ENCODE measurements at places on chromosomes 16 and 17. TPM values are rescaled to one million over a fixed set of nuclear protein-coding genes. Genes with fewer than 3 reads are reported as not detected.
A peak's percentile ranks its signal among the peaks of the same experiment; 100 is the strongest.

DNA sequence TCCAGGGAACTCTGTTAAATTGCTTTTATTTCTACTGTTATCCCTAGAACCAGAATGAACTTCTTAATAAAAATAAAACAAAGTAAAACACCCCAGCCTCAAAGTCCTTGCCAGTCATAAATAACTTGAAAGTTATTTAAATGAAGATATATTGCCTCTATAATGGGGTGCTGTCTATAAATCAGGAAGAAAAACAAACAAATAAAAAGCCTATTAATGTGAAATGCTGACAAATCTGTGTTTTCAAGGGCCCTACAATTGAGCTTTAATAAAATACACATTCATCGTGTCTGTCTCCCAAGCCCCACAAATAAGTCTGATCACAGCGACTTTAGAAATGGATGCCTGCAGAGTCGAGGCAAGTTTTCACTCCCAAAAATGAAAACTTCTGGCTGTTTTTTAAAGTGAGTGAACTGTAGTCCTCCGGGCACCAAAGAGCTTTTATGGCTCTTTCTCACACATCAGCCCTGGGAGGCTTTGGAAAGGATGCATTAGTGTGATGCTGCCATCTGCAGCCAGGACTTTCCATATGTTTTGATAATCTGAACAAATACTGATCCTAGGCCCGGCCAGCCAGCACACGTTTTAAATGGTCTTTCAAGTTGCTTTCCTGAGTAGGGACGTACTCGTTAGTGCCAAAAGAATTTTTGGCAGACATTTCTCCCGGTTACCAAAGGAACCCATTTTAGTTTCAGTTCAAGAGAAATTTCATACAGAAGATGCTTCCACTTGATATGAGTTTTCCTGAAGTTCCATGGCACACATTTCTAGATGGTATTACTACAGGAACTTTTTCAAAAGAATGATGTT lies 16.3 kb downstream of the NACA2 start:
- H3K27me3 ChIP-seq = peaks cover 38% of the 10 kb centered on the region
- no peaks in the 10 kb centered on the region for H3K36me3 ChIP-seq
- H3K4me1 ChIP-seq = no peaks in the 10 kb centered on the region
- no peak overlapping the region for H3K27ac ChIP-seq

- H3K36me3 ChIP-seq = peaks cover 33% of the 10 kb centered on the region
- peaks cover 16% of the 10 kb centered on the region for H3K4me1 ChIP-seq
- H3K4me3 ChIP-seq = no peak overlapping the region
- H3K27me3 ChIP-seq = no peaks in the 10 kb centered on the region
- no peak for DNase-seq
- no peak overlapping the region for H3K27ac ChIP-seq
Observed at GRCh38 chr16:15059324-15059723, 3.5 kb upstream of the NTAN1 start.

GRCh38 chr17:45385331-45385997 lies 47.2 kb downstream of the ARHGAP27 start:
- H3K4me1 ChIP-seq = peaks cover 24% of the 10 kb centered on the region
- H3K4me3 ChIP-seq = no peak overlapping the region
- peak; percentile 81 for DNase-seq
- H3K27ac ChIP-seq = peak overlapping the region; percentile 77

DNA sequence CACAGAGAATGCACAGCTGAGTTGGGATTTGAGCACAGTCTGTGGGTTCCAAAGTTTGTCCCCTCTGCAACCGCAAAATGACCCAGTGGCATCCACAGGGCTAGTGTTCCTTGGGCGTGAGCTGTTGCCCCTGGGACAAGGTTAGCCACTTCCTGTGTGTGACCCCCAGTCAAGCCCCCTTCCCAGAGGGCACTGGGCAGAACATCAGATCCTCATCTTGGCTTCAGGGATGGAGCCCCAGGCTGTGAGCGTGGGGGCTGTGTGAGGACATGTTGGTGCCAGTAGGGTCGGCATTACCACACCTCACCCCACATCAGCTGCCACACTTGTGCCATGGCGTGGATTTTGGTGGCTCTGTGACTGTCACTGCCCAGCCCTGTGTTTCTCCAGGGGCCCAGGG lies 55.3 kb downstream of the USP22 start:
- no peaks in the 10 kb centered on the region for H3K36me3 ChIP-seq
- no peaks in the 10 kb centered on the region for H3K4me1 ChIP-seq
- H3K27me3 ChIP-seq = no peaks in the 10 kb centered on the region
- no peak overlapping the region for H3K27ac ChIP-seq

- H3K36me3 ChIP-seq = peaks cover 4% of the 10 kb centered on the region
- H3K27ac ChIP-seq = no peak overlapping the region
- H3K27me3 ChIP-seq = no peaks in the 10 kb centered on the region
- no peak overlapping the region for H3K4me3 ChIP-seq
- peaks cover 20% of the 10 kb centered on the region for H3K4me1 ChIP-seq
Observed at GRCh38 chr17:40496634-40497420, 4.6 kb downstream of the TNS4 start.

DNA sequence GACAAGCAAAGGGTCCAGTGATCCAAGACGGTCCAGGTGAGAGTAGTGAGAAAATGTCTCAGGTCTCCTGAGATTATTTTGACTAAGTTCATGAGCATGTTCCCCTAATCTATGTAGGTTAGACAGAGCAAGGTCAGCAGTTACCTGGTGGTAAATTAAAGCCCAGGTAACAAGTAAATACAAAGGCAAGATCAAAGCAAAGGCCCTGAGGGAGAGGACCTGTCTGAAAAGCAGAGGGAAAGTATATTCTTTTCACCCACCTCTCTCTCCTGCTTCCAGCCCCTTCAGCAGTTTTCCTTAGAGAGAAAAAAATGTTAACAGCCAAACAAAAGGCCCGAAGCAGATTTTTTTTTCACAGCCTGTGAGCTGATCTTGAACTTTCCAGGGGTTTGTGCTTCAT lies 302.7 kb downstream of the MAP2K6 start:
- H3K27ac ChIP-seq = no peak overlapping the region
- no peaks in the 10 kb centered on the region for H3K4me1 ChIP-seq
- no peaks in the 10 kb centered on the region for H3K36me3 ChIP-seq
- no peak for DNase-seq

DNA sequence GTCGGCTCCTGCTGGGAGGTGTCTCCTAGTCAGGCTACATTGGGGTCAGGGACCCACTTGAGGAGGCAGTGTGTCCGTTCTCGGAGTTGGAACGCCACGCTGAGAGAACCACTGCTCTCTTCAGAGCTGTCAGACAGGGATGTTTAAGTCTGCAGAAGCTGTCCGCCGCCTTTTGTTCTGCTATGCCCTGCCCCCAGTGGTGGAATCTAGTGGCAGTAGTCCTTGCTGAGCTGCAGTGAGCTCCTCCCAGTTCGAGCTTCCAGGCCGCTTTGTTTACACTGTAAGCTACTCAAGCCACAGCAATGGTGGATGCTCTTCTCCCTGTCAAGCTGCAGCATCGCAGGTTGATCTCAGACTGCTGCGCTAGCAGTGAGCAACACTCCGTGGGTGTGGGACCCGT lies 36.0 kb downstream of the ITFG1 start:
- no peak overlapping the region for H3K27ac ChIP-seq
- no peaks in the 10 kb centered on the region for H3K27me3 ChIP-seq
- peaks cover 22% of the 10 kb centered on the region for H3K36me3 ChIP-seq
- DNase-seq = no peak
- no peak overlapping the region for H3K4me3 ChIP-seq
- H3K4me1 ChIP-seq = no peaks in the 10 kb centered on the region

The CD300E gene
- not detected for total RNA-seq

The KRTAP17-1 gene
- total RNA-seq = not detected

The LRRC46 gene
- total RNA-seq = 0.70 TPM

The KRTAP3-1 gene
- not detected for total RNA-seq

Data from activated T-helper 1 cell treated with anti-CD3 and anti-CD28 coated beads, Interleukin-12 subunit alpha, Interleukin-12 subunit beta, Interleukin-2, Interleukin-4 antibody, amounts not matched to agents 30 ng/mL and 10 ng/mL and 1 ng/mL, durations not matched to agents 14 hours and 24 hours and 36 hours (primary cell).